ENCODE measurements at places on chromosomes 2 and 18.

GRCh38 chr2:74876081-74876886, 42.4 kb downstream of the HK2 start:
- DNase-seq: peak; percentile 47

- no peak for DNase-seq
These were observed 60.8 kb downstream of the FAM168B start for GRCh38 chr2:131032393-131032836.

GRCh38 chr2:203444738-203445137, 90.4 kb downstream of the RAPH1 start:
- DNase-seq: no peak

DNA sequence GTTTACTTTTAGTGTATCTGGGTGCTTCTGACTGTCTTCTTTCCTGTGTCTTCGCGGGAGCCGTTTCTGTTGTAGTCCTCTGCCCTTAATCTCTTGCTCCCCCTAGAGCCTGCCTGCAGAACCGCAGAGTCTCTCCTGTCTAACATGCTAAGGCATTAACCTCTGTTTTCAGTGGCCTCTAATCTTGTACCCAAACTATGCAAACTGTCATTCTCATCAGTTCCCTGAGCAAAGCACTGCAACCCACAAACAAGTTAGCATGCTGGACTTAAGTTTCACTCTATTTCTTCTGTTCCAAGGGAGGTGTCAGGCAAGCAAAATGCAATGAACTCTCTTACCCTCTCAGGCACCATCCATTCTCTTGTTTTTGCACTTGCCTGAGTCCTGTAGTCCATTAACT, 138.4 kb downstream of the OTX1 start:
- DNase-seq: peak; percentile 6

- no peak for DNase-seq
These were observed 941 bp downstream of the ZAP70 start for GRCh38 chr2:97714084-97714949.

DNA sequence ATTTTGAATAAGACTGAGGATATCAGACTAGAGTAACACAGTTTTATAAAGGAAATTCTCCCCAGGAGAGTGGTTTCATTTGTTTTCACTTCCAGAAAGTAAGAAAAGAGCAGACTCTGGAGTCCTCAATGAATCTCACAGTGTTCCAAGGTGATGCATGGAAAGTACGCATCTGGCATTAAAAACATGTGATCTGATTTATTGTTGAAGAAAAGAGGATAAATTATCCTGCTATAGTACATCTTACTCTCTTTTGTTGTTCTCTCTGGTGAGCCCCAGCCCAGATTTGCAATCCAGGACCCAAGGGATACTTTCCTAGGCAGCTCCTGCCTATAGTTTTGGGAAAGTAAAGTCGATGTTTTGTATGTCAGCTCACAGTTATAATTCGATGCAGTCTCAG, 285.9 kb downstream of the CTNNA2 start:
- DNase-seq: no peak

- no peak for DNase-seq
These were observed 123.6 kb downstream of the TWIST2 start for GRCh38 chr2:238971318-238972145.

- no peak for DNase-seq
These were observed 79.2 kb downstream of the BIN1 start for GRCh38 chr2:127027715-127028114.

GRCh38 chr18:57433934-57434535, 1.1 kb upstream of the ONECUT2 start:
- no peak for DNase-seq

- DNase-seq: no peak
These were observed 1143.6 kb upstream of the ACVR2A start for GRCh38 chr2:146701183-146701582.

DNA sequence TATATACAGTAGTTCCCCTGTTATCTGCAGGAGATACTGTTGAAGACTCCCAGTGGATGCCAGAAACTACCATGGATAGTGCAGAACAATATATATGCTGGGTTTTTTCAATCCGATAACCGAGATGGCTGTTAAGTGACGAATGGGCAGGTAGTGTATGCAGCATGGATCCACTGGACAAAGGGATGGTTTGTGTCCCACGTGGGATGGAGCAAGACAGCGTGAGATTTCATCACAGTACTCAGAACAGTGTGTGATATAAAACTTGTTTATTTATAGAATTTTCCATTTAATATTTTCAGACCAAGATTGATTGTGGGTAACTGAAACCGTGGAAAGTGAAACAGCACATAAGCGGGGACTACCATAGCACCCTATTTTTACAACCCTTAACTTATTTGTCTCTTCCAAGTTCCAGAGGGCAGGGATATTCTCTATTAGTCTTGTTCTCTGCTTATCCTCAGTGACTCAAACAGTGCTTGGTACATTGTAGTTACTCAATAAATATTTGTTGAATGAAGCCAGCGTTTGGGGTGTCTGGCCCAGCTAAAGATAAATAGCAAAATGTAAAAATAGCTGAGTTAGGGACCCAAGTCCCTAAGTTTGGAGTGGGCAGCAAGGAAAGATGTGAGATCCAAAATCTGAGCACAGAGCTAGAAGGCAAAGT, 50.0 kb downstream of the RHBDD1 start:
- DNase-seq: no peak

GRCh38 chr2:11839916-11840315, 93.5 kb downstream of the LPIN1 start:
- no peak for DNase-seq

- DNase-seq: no peak
These were observed 117.6 kb downstream of the BIRC6 start for GRCh38 chr2:32474381-32474780.

GRCh38 chr2:215188078-215188477, 49.7 kb upstream of the ABCA12 start:
- no peak for DNase-seq
